ENCODE measurements at places on chromosomes 7 and 10. TPM values are rescaled to one million over a fixed set of nuclear protein-coding genes. Genes with fewer than 3 reads are reported as not detected.

The PRRT4 gene
- 0.09 TPM for polyA plus RNA-seq

The GNGT1 gene
- not detected for polyA plus RNA-seq

DNA sequence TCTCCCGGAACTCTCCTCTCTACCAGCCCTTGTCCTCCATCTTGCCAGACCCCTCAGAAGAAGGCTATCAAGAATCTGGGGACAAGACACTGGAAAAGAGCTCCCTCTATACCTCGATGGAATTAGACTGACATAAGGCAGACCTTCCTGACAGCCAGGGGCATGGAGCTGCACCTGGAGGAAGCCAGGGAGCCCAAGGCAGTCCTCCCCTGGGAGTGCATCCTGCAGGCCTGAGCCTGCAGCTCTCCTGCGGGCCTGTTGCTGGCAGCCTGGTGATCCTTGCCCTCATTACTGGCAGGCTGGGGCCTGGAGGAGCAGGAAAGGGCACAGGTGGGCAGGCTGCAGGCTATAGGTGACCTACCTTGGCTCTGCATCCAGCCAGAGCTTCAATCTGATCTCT, 323.4 kb downstream of the GRID1 start:
- DNase-seq, result no peak

- no peak for DNase-seq
These were observed 26.7 kb downstream of the WAC start for GRCh38 chr10:28559618-28560017.

Measured in CD8-positive, alpha-beta memory T cell (primary cell).